ENCODE measurements at places on chromosomes 13 and 19. TPM values are rescaled to one million over a fixed set of nuclear protein-coding genes. Genes with fewer than 3 reads are reported as not detected.

The SLC25A41 gene
- total RNA-seq, result not detected

The NAPSA gene
- 0.85 TPM for total RNA-seq

The CADM4 gene
- total RNA-seq, result 31.9 TPM

The ZIC2 gene
- not detected for total RNA-seq

The LGALS14 gene
- not detected for total RNA-seq

The ATP4B gene
- not detected for total RNA-seq

The LYPD5 gene
- 0.94 TPM for total RNA-seq

The METTL21C gene
- not detected for total RNA-seq

The CYP2A7 gene
- not detected for total RNA-seq

The LAIR1 gene
- total RNA-seq, result 34.6 TPM

The OR7D2 gene
- not detected for total RNA-seq

The ZNF525 gene
- 9.6 TPM for total RNA-seq

The IGFL2 gene
- not detected for total RNA-seq

The ZNF888 gene
- total RNA-seq, result 4.8 TPM

The ATP4A gene
- not detected for total RNA-seq

The ATXN8OS gene
- not detected for total RNA-seq

The ZFP82 gene
- total RNA-seq, result 5.3 TPM

The GIPC3 gene
- total RNA-seq, result 4.5 TPM

The KIR3DL2 gene
- total RNA-seq, result not detected

The KLK5 gene
- total RNA-seq, result not detected

The APOC1 gene
- total RNA-seq, result 112 TPM

The KLHL1 gene
- not detected for total RNA-seq

The LILRB4 gene
- 13.2 TPM for total RNA-seq

The KCNK6 gene
- 3.4 TPM for total RNA-seq

The ZNF274 gene
- 23.7 TPM for total RNA-seq

The MEDAG gene
- 168 TPM for total RNA-seq

The GIPR gene
- 20.0 TPM for total RNA-seq

The GNG8 gene
- not detected for total RNA-seq
